ENCODE measurements at places on chromosomes 16 and 17.

DNA sequence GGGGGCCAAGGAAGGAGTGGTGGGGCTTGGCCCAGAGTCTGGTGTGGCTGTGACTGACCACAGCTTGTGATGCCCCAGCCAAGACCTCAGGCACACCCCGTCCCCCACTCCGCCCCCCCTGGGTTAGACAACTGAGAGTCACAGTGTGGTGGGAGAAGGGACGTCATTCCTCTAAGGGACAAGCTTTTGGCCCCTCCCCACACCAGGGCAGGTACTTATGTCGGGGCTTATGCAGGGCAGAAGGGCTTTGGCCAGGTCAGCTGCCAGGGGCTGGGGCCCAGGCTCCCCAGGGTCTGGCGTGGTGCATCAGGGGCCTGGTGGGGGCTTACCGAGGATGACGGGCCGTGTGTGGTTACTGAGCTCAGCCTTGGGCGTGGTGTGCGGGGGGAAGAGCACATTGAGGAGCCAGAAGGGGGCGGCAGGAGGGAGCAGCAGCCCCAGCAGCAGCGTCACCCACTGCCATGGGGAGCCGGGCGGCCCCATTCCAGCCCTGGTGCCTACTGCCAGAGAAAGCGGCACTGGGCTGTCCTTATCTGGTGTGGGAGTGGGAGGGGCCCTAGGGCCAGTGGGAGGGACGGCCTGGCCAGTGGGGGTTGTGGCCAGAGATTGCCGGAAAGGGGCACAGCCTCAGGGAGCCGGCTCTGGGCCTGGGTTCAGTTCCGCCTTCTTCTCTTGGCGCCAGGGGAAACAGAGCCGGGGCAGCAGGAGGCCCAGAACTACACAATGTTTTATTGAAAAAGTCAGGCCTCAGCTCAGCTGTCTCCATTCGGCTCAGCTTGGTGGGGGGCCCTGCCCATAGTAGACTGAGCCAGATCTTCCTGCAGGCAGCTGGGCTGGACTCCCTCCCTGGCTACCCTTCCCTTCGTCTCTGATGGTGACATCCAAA lies at the start of gene LCAT:
Gene LCAT (minus strand): TSS at position 502 of the 886 bp plus-strand sequence. CDS start 19 bp downstream, at position 483.
- no peak for DNase-seq

- DNase-seq, result no peak
Observed at GRCh38 chr17:15291674-15292361, 26.7 kb upstream of the PMP22 start.

- no peak for DNase-seq
Observed at GRCh38 chr17:66585472-66585871, 249.4 kb upstream of the CACNG5 start.

DNA sequence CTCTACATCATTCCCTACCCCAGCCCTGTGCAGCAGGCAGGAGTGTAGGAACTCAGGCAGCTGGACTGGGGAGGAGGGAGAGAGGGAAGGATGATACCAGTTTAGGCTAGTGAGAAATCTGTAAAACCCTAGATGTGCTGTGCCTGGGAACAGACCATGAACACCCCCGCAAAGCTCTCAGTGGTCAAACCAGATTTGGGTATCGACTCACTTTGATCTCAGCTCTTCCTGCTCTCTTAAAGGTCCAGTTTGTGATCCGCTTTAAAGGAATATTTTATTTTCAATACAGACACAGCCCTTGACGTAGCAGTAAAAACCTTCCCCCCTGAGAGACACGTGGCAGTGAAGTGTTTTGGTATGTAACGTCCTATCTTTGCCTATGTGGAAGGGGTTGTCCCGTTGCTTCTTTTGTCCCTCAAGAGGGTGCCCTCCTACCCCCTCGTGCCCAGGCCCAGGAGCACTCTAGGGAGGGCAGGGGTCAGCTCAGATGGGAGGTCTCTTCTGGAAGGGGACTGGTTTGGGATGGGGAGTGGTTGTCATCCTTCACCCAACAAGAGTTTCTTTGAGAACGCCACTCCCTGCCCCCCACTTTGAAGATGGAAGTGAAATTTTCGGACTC lies 19.3 kb upstream of the TBX2 start:
- no peak for DNase-seq

- no peak for DNase-seq
Observed at GRCh38 chr16:85573696-85574641, 39.2 kb upstream of the GSE1 start.

DNA sequence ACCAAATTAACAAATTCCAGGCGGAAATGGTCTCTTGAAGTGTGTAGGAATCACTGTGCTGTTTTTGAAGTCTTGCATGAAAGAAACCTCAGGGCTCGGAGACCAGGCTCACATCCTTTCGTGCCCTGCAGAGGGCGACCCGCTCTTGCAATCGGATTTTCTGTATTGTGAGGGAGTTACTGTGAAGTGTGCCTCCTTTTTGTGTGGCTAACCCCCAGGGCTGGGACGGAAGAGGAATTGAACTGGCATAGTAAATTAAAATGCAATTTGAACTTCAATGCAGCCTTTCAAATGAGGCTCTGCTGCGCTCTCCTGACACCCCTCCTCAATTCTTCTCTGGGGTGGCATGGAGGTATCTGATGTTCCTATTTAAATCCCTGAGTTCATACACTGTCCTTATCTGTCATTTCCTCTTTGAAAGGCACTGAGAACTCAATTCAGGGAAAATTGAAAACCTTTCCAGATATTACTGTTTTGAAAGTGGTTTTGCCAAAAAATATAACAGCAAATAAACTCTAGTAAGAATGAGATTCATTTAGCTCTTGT lies 51.5 kb upstream of the MGAT5B start:
- DNase-seq, result peak; percentile 90

DNA sequence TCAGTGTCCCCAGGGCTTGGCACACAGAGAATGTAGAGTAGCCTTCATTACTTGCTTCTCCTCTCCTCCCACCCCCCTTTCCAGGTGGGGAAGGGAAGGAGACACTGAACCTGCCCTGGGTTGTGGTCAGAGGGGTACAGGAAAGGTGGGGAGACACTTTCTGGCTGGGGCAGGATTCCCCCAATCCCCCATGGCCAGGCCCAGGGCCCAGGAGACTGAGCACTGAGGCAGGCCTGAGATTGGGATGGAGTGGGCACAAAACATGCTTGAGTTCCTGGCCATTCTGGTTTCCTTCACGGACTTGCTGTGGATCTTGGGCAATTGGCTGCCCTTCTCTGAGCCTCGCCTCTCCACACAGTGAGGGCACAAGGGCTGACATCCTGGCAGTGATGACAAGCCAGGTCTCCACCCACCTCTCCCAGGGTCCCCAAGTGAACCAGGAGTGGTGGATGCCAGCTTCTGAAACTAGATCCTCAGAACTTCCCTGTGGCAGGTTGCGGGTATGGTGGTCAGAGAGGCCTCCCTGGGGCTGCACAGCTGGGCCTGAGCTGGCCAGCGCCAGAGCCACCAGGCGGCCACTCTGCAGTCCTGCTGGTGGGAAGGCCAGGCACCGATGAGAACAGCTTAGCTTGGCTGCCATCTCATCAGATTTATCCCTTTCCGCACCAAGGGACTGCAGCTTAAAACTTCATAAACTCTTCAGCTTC lies 9.3 kb downstream of the ZNF629 start:
- no peak for DNase-seq

- DNase-seq, result peak; percentile 60
Observed at GRCh38 chr16:2147981-2148671, at the start of gene RAB26. Gene RAB26 (plus strand): TSS chr16:2148625. CDS start chr16:2148784, 159 bp downstream.

DNA sequence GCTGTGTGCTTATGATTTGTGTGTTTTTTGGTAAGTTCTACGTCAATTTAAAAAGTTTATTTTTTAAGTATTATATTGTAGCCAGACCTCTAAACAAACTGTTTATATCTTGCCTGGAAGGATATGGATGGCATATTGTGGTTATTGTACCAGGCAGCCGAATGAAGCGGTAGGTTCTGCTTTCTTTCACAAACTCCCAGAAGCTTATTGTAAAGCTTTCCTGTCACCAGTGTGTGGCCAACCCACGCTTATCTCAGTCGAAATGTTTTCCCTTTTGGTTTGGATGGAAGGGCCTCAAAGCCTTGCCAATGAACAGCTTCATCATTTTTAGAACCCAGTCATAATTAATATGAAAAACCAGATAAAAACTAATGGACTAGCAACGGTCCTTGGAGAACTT lies 53.1 kb downstream of the CYB5B start:
- DNase-seq, result no peak

- DNase-seq, result no peak
Observed at GRCh38 chr16:24116989-24117388, 139.1 kb upstream of the CACNG3 start.

DNA sequence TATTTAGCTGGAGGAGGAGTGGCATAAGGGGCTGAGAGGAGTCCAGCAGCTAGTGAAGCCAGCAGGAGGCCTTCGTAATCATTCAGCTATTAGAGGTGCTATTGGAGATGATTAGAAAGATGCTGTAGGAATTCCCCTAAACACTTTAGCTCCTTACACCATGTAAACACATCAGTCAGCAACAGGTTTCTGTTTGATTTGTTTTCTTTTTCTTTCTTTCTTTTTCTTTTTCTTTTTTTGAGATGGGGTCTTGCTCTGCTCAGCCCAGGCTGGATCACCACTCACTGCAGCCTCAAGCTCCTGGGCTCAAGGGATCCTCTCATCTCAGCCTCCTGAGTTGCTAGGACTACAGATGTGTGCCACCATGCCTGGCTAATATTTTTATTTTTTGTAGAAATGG lies 10.6 kb upstream of the SEPHS2 start:
- DNase-seq, result no peak

GRCh38 chr16:74465281-74465680 lies 44.0 kb upstream of the CLEC18B start:
- no peak for DNase-seq

DNA sequence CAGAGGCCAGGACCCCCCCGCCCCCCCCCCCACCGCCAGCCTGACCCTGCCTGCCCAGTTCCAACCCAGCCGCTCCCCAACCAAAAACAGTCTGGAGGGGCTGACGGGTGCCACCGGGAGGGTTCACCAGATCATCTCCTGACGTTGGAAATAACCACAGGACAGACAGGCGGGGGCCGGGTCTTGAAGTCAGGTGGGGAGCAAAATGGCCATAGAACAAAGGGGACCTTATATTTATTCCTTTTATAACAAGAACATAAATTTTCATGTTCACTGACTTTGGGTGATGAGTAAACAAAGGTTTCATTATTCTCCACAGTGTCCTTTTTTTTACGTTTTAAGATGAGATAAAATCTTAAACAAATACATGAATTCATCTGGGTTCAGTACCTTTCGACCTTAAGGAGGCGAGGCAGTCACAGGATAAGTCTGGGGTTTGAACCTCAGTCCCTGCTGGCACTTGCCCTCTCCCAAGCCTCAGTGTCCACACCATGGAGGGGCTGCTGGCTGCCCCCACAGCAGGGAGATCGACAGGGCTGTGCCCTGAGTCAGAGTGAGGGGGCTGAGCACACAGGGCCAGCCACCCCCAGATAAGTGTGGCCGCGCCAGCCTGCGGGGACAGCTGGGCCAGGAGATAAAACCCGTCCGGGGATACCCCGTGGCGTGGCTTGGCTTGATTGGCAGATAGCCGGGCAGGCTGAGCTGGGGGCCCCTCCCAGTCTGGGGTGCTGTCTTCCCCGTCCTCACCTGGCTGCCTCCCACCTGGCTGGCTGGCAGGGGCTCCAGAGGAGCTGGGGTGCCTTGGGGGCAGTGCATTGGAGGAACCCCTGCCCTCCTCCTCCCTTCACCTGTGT lies 15.0 kb downstream of the SLC7A5 start:
- peak; percentile 45 for DNase-seq

DNA sequence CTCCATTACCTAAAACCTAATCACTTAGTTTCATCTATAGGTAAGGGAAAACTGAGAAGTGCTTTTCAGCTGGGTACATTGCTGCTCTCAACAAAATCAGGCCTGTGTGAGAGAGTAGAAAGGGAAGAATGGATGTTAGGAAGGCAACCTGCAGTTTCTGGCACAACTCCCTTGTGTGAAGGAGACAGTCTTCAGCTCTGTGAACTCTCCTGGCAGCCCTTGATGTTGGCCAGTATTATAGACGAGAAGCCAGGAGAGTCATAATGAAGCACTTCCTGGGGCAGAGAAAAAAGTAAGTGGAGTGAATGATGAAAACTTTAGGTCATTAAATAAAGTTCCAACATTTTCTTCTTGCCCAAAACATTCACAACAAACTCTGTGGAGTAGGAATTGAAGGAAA lies 260.1 kb downstream of the IRX3 start:
- no peak for DNase-seq

GRCh38 chr17:75875940-75876189 lies 2.5 kb downstream of the TRIM47 start:
- DNase-seq, result no peak

GRCh38 chr17:2202996-2203575 lies 100.5 kb downstream of the SMG6 start:
- no peak for DNase-seq

GRCh38 chr17:1005361-1005946 lies 8.5 kb downstream of the TIMM22 start:
- no peak for DNase-seq

GRCh38 chr16:14069818-14070217 lies 1.3 kb upstream of the MRTFB start:
- DNase-seq, result no peak

GRCh38 chr17:32870969-32871368 lies 6.0 kb downstream of the MYO1D start:
- no peak for DNase-seq
